ENCODE measurements at places on chromosomes 5 and 9.

DNA sequence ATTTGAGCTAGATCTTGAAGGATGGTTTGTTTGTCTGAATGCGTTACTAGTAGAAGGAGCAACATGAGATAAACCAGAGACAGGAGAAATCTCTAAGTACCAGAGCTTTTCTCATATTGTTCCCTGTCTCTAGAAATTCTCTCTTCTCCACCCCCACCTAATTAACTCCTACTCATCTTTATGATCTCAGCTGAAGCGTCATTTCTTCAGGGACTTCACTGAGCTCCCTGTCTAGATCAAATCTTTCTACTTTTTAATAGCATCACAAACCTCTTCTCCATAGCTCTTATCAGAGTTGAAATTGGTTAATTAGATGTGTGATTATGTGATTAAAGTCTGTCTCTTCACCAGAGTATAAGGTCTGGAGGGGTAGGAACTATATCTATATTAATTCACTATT, 226.2 kb downstream of the PAPPA start:
- DNase-seq: no peak

DNA sequence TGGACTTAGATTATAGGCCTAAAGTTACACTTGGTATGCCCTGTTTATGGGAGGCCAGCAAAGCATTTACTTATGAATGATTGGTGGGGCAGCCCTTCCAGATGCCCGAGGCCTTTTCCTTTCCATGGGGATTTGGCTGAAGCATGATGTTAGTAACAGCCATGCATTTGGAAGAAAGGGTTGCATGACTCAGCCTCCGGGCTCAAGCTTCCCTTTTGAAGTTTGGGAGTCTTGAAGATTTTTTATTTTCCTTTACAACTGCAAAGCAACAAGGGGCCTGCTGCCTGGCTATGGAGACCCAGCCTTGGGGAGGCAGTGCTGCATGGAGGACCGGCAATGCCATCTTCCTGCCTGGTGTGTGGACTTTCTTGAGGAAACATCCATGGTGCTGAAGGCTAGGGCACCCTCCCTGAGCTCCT, 244.7 kb downstream of the ICE1 start:
- DNase-seq: no peak

- no peak for DNase-seq
Observed at GRCh38 chr5:90809311-90810056, 250.9 kb downstream of the ADGRV1 start.

GRCh38 chr9:125784286-125785049, 37.3 kb downstream of the PBX3 start:
- DNase-seq: no peak

GRCh38 chr9:37550781-37551180, 25.4 kb downstream of the FBXO10 start:
- DNase-seq: no peak

DNA sequence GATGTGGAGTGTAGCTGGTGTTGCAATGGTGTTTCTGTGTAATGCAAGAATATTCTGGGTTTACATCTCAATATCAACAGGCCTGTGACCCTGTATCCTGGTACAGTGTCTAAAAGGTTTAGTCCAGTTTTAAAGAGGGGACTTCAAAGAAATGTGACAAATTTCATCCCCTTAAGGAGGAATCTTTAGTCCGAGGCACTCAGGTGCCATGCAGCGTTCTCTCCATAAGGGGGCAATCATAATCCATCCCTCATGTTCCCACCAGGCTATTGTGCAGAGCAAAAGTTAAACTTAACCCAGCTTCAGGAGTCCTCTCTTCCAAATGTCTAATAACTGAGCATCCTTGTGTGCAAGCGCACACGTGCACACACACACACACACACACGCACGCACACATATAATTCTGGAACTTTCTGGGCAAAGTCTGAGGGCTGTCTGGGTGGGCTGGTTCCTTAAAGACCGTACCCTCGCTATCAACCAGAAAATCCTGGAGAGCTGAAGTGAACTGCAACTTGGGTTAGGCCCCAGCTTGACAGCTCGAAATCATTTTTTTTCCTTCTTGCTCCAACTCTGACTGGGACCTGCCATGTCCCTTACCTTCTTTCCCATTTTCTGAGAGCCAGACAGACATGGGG, 46.0 kb downstream of the CRB2 start:
- peak; percentile 79 for DNase-seq

DNA sequence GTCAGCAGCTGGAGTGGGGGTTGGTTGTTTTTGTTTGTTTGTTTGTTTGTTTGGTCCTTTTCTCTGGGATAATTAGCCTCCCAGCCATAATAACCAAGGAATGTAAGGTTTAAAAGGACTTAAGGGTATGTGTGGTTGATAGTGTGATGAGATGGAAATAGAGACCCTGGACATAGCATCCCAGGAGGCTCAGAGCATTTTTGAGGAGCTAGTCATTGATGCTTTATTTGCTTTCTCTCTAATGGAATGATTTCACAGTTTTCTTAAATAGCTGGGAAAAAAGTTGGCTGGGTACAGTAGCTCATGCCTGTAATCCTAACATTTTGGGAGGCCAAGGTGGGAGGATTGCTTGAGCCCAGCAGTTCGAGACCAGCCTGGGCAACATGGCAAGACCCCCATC, 45.1 kb downstream of the TTC1 start:
- DNase-seq: no peak

- no peak for DNase-seq
Observed at GRCh38 chr5:96855031-96855872, 21.0 kb upstream of the ERAP2 start.

- DNase-seq: no peak
Observed at GRCh38 chr9:115633104-115633503, 515.1 kb upstream of the TNC start.

DNA sequence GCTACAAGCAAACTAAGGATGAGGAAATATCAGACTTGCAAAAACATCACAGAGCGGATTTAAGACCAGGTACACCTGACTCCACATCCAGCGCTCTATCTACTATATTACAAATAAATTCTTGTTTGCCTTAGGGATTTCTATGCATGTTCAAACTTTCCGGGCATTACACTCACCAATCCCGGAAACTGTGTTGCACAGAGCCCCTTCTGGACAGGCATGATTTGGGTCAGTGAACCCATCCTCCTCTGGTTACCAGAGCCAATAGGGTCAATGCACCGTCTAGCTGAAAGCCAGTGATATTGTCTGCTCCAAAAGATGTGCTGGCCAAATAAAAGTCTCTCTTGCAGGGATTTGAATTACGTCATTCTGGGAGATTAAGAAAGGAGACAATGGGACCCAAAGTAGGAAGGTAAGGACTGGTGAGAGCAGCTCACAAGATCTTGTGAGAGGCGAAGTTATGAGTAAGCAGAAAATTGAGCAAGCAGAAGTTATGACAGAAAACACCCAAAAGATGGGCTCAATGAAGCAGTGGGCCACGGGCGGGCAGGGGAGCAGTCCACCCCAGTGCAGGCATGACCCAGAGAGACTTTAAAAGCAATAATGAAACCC, 155.8 kb upstream of the RAI14 start:
- no peak for DNase-seq

DNA sequence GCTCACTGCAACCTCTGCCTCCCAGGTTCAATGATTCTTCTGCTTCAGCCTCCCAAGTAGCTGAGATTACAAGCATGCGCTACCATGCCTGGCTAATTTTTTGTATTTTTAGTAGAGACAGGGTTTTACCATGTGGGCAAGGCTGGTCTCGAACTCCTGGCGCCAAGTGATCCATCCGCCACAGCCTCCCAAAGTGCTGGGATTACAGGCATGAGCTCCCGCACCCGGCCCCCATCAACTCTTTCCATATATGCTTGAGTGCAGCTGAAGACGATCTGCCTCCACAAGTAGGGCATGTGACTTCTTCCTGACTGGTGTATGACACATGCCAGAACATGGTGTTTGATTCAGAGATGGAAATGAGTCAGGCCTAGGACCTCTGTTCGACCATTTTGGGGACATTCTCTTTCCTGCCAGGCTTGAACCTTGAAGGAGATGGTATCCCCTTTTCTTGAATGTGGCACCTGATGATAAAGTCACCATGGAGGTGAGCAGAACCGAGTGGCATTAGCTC, 7.5 kb upstream of the CNOT6 start:
- no peak for DNase-seq

- no peak for DNase-seq
Observed at GRCh38 chr9:78319197-78320029, 22.5 kb downstream of the PSAT1 start.

DNA sequence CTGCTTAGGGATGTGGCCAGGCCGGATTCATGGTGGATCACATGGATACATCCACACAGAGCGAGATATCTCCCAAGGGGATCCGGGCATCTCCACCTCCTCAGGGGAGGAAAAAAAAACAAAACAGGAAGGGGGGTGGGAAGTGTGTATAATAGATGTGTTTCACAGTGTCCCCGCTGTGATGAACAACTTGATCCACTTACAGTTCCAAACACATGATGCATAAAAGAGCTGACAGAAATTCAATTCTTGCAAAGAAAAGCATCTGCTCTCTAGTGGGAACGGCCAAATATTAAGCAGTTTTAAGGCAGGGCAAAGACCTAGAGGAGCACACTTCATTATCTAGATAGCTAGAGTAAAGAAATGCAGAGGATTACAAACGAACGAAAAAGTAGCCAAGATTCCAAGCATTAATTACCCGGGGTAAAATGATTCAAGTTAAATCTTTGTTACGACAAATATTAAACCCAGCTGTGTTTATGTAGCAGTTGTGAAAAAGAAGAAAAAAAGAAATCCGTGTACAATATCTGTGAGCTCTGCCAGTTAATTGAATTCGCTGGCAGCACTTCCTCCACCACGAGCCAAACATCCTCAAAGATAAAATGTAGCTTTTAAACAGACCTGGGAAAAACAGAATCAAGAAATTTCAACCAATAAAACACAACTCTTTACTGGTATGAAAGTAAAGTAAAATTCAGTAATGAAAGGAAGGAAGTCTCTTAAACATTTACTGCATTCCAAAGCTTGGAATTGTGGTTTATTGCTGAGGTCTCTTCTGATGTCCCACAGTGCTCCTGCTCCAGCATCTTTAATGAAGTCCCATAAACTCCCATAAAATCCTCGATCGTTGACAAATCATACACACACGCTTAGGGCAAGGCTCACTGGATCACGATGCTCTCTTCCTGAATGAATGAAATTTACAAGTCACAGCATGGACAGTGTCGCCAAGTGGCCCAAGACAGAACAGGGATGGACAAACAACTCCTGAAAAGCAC, 213.0 kb downstream of the CRB2 start:
- no peak for DNase-seq

GRCh38 chr9:34187891-34188240, 9.0 kb downstream of the UBAP1 start:
- no peak for DNase-seq

DNA sequence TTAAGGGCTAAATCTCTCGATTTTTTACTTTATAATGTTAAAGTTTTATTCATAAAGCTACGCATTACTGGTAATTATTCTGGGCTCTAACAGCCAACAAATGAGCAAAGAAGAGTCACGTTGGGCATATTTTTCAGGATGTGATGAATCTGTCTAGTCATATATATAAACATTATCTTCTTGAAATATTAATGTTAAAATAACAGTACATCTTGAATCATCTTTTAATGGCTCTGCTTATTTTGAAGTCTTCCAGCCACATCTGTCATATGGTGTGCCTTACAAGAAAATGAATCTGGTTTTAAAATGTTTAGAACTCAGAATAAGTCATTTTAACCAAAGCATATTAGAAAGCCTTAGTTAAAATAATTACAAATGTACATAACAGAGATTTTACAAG, 96.9 kb downstream of the CWC27 start:
- DNase-seq: no peak

GRCh38 chr5:100595812-100596173, 60.6 kb downstream of the FAM174A start:
- no peak for DNase-seq

DNA sequence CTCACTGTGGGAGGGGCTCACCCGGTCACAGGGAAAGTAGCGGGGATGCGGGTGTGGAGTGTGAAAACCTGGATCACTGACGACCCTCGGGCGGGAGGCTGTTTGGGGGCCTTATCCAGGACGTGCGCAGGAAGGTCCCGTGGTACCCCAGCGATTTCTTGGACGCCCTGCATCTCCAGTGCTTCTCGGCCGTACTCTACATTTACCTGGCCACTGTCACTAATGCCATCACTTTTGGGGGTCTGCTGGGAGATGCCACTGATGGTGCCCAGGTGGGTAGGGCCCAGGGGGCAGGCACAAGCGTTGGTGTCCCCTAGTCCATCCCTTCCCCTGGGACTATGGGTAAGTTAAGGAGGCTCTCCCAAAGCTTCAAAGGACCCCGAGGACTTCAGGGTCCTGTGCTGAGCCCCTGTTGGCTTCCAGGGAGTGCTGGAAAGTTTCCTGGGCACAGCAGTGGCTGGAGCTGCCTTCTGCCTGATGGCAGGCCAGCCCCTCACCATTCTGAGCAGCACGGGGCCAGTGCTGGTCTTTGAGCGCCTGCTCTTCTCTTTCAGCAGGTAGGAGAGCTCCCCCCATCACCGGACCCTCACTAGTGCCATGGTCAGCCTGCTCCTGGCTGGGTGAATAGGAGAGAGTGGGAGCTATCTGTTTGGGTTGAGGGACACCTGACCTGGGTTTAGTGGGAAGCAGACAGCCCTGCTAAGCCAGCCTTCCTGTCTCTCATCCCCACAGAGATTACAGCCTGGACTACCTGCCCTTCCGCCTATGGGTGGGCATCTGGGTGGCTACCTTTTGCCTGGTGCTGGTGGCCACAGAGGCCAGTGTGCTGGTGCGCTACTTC, 3.9 kb downstream of the SLC4A9 start:
- DNase-seq: no peak

DNA sequence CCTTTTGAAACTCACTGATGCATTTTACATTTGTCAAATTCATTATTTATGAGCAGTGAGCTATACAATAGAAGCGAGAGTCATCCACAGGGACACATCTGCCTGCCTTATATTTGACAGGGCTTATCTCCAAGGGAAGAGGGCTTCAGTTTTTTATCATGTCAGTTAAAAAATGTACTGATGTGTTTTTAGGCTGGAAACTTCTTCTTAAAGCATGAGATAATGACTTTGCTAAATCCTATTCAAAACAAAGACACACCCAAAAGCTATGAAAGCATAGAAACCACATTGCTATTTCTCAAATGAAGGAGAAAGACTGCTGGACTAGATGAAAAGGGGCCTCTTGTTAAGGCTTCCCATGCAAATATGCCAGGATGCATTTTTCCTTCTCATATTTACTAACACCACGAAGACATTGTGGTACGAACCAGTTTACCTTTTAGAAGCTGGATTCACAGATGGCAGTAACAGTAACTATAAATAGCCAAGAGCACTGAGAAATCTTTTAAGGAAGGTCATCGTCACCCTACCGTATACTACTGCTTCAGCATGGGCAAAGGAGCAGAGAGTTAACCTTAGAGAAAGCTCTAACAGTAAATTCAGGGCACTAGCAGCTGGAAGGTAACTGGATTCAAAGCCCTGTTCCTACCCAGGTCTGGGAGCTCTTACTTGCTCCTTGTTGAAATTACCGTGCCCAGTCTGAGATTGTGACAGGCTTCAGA, 86.3 kb upstream of the IFNK start:
- DNase-seq: no peak

GRCh38 chr9:124248960-124249359, 8.8 kb upstream of the NEK6 start:
- DNase-seq: no peak
